ENCODE measurements at places on chromosomes 5 and 9.

- DNase-seq, result no peak
Measured at GRCh38 chr5:60507687-60508086, 192.3 kb downstream of the DEPDC1B start.

DNA sequence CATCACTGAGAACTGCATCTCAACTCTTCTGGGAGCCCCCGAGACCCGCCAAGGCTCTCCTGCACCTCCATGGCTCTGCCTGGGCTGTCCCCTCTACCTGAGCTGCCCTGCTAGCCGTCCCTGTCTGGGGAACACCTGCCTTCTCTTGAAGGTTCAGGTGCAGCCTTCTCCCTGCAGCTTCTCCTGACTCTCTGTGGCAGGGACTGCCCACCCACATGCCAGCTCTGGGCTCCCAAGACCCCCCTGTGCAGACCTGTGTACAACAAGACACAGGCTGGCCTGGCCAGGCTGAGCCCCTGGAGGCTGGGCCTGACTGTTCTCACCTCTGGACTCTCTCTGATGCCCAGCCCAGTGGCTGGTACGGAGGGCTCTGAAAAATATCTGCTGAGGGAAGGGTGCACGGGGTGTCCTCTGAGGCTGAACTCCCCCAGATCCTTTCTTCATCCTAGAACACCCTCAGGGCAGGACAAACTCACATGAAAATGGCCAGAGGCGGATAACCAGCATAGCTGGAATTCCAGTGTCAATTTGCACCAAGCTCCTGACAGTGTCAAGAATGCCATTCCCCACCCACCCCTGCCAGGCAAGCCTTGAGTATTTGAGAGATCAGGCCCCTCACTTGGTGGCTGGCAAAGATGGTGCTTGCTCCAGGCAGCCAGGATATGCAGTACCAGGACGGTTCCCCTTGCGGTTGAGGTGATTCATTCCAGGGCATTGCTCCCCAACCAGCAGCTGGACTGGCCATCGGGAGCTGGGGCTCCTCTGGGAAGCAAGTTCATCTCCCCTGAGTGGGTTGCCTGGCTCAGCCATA, 40.9 kb upstream of the SLC25A51 start:
- no peak for DNase-seq

DNA sequence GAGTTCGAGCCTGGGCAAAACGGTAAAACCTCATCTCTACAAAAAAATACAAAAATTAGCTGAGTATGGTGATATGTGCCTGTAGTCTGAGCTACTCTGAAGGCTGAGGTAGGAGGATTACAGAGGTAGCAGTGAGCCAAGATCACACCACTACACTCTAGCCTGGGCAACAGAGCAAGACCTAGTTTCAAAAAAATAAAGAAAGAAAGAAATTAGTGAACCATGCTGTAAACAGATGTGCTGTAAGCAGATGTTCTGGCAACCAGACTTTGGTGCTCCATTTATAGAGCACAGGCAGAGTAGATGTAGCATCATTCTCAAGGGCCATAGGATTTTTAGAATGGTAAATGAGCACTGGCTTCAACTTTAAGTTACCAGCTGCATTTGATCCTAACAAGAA, 115.4 kb downstream of the ST8SIA4 start:
- DNase-seq, result no peak

DNA sequence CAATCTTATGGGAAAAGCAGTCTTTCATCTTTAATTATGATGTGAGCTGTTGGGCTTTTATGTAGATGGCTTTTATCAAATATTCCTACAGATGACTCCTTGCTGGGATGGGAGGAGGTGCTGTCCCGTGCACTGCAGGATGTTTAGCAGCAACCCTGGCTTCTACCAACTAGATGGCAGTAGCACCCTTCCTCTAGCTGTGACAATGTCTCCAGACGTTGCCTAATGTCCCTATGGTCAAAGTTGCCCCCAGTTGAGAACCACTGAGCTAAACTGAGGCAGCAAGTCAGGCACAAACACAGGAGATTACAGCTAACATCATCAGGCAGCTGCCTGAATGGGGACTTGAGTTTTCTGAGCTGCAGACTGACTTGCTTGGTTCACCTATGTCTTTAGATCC, 401.9 kb upstream of the PDE4D start:
- no peak for DNase-seq

GRCh38 chr5:150082374-150082773, 4.0 kb downstream of the CSF1R start:
- DNase-seq, result no peak
